ENCODE measurements at places on chromosomes 3 and 15. TPM values are rescaled to one million over a fixed set of nuclear protein-coding genes. Genes with fewer than 3 reads are reported as not detected.

AADACL2 gene
- total RNA-seq: not detected

DNA sequence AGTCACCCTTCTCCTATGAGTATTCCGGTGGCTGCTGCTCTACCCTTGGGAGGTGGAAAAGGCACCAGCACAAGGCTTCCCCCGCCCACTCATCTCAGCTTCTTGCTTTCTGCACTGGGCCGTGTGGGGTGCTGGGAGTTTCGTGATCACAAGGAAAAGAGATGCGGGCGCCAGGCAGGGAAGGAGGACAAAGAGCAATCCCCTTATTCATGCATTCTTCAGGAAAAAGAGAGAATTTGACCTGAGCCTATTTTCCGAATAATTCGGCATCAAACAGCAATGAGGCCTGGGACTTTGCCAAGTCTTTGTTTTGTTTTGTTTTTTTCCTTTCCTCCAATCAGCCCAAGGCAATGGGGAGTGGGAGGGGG is 102.2 kb upstream of the LPP start:
- H3K4me1 ChIP-seq: peaks cover 15% of the 10 kb centered on the region
- H3K36me3 ChIP-seq: no peaks in the 10 kb centered on the region
- H3K27me3 ChIP-seq: no peaks in the 10 kb centered on the region

- no peak for DNase-seq
- H3K27ac ChIP-seq: no peak overlapping the region
- no peaks in the 10 kb centered on the region for H3K4me1 ChIP-seq
- no peak overlapping the region for H3K4me3 ChIP-seq
Measured at GRCh38 chr3:194990454-194991337, 280.3 kb downstream of the XXYLT1 start.

DNA sequence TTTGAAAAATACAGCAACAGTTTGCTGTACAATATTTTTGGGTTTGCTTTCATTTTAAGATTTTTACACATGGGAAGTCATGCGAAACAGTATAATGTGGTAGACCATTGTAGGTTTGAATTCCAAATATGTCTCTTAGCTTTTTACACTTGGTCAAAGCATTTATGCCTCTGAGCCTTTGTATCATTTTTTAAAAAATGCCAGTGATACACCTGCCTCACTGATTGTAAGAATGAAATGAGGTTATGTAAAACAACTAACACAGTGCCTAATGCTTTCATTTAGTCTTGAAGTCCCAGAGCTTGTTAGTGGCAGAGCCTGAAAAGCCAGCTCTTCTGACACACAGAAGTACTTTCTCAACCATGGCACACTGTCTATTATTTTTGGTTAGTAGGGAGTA is 202.0 kb downstream of the UBE2E2 start:
- no peak overlapping the region for H3K4me3 ChIP-seq
- H3K36me3 ChIP-seq: no peaks in the 10 kb centered on the region
- no peak for DNase-seq
- no peak overlapping the region for H3K27ac ChIP-seq
- no peaks in the 10 kb centered on the region for H3K27me3 ChIP-seq
- no peaks in the 10 kb centered on the region for H3K4me1 ChIP-seq

GRCh38 chr15:43218908-43219706 is 1.7 kb downstream of the EPB42 start:
- DNase-seq: no peak
- no peaks in the 10 kb centered on the region for H3K4me1 ChIP-seq
- H3K27me3 ChIP-seq: no peaks in the 10 kb centered on the region
- H3K36me3 ChIP-seq: no peaks in the 10 kb centered on the region
- H3K27ac ChIP-seq: no peak overlapping the region
- no peak overlapping the region for H3K4me3 ChIP-seq

DNA sequence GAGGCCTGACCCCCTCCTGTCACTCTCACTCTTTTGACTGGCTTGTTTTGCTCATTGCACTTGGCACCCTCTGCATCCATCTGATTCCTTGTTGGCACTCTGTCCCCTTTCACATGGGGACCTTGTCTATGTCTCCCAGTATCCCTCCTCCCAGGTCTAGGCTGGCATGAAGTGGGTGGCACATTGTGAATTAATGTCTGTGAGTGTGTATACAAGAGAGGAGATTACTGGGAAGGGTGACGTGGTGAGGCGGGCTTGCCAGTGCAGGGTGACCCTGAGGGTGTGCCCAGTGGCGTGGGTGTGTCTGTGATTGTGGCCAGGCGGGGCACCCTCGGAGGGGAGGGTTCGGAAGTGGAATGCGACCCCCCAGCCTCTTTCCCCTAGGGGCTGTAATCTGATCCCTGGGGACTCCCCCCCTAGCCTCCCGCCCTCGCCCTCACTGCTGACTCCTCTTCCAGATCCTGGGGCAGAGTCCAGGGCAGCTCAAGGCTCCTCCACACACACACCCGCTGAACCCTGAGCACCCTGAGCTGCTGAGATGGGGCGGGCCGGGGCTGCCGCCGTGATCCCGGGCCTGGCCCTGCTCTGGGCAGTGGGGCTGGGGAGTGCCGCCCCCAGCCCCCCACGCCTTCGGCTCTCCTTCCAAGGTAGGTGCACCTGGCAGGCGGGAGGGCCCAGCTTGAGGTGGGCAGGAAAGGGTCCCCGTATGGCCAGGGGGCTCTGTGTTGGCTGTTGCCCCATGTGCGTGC is at the start of gene SEMA3B:
TSS of gene SEMA3B (plus strand) at position 445 of the 749 bp plus-strand sequence. CDS start at position 539, 94 bp downstream.
- H3K4me1 ChIP-seq: peaks cover 7% of the 10 kb centered on the region
- H3K4me3 ChIP-seq: no peak within 1 kb of the TSS
- no peak for DNase-seq
- peaks cover 9% of the 10 kb centered on the region for H3K27me3 ChIP-seq

GRCh38 chr15:33639978-33640377 is 328.3 kb upstream of the CHRM5 start:
- H3K36me3 ChIP-seq: no peaks in the 10 kb centered on the region
- H3K4me1 ChIP-seq: no peaks in the 10 kb centered on the region
- H3K4me3 ChIP-seq: no peak overlapping the region
- DNase-seq: no peak

DNA sequence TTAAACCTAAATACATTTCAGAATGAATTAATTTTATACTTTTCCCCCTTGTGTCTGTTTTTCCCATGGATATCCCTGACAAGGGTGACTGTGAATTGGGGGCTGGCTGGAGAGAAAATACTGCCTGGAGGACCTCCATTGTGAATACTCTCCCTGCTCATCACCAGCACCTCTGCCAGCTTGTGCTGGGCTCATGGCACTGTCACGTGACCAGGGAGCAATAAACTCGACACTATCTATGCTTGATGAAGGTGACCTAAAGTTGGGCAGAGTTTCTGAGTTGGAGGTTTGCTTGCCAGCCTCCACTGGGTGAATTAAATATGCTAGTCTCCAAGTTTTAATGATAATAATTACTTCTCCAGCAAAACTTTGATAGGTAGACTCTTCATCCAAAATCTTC is 189.5 kb downstream of the SPATA16 start:
- H3K4me3 ChIP-seq: no peak overlapping the region
- DNase-seq: no peak
- no peaks in the 10 kb centered on the region for H3K27me3 ChIP-seq
- H3K4me1 ChIP-seq: no peaks in the 10 kb centered on the region
- H3K36me3 ChIP-seq: no peaks in the 10 kb centered on the region

DNA sequence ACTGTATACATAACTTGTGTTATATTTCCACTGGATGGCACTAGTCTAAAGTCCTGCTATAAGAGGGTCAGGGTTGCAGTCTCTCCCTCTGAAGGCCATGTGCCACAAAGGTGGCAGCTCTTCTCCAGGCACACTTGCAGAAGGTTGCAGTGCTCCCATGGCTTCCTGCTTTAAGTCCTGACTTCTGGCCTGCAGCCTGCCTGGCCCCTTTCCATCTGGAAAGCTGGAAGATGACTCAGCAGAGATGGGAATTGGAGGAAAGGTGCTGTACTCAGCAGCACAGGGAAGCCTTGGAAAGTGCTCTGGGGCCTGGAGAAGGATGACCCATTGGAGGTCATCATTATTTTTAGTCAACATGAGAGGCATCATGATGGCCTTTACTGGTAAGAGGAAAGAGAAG is 40.9 kb upstream of the MRPL3 start:
- H3K4me1 ChIP-seq: no peaks in the 10 kb centered on the region
- H3K27me3 ChIP-seq: no peaks in the 10 kb centered on the region
- no peak for DNase-seq
- H3K27ac ChIP-seq: no peak overlapping the region

- no peaks in the 10 kb centered on the region for H3K27me3 ChIP-seq
- H3K27ac ChIP-seq: no peak overlapping the region
- H3K4me1 ChIP-seq: peaks cover 16% of the 10 kb centered on the region
- H3K4me3 ChIP-seq: peak overlapping the region; percentile 17
- DNase-seq: no peak
- no peaks in the 10 kb centered on the region for H3K36me3 ChIP-seq
Measured at GRCh38 chr3:62445275-62445674, 71.9 kb upstream of the FEZF2 start.

GRCh38 chr15:67901922-67902321 is 62.1 kb upstream of the RNU6-1 start:
- H3K4me3 ChIP-seq: no peak overlapping the region
- H3K4me1 ChIP-seq: no peaks in the 10 kb centered on the region
- no peak overlapping the region for H3K27ac ChIP-seq
- DNase-seq: no peak

- no peaks in the 10 kb centered on the region for H3K27me3 ChIP-seq
- no peaks in the 10 kb centered on the region for H3K4me1 ChIP-seq
- H3K4me3 ChIP-seq: no peak overlapping the region
Measured at GRCh38 chr3:632571-633170, 436.1 kb downstream of the CHL1 start.

DNA sequence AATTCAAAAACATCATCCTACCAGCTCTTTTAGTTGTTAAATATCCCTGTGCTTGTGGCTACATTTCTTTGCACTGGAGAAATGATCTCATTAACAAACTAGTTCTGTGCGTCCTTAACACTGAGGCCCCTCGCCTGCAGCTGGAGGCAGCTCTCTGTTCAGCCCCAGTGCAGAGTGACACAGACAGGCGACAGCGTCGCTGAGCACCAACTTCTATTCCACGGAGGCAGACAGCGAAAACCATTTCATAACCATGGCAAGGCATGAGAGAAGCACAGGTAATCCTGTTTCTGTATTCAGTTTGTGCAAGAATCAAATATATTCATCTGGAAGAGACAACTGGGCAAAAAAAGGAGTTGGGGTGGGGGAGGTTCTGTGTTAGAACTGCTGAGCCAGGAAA is 530.7 kb downstream of the ZIC1 start:
- H3K27ac ChIP-seq: no peak overlapping the region
- no peaks in the 10 kb centered on the region for H3K4me1 ChIP-seq
- no peaks in the 10 kb centered on the region for H3K36me3 ChIP-seq
- H3K27me3 ChIP-seq: no peaks in the 10 kb centered on the region
- no peak for DNase-seq

UMPS gene
- total RNA-seq: 65.2 TPM

P3H2 gene
- total RNA-seq: not detected

DNA sequence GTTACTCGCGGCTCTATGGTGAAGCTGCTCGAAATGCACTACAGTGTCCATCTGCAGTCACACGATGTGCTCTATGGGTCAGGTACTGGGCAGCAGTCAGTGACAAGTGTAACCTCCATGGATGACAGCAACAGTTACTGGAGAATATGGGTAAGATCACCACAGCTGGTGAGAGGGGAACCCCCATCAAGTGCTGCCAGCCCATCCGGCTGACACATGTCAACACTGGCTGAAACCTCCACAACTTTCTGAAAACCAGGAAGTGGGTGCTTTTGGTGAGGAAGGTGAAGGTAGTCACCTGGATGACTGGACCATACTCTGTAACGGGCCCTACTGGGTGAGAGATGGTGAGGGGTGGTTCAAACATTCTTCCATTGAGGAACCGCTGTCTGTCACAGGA is 87.4 kb upstream of the C15orf39 start:
- DNase-seq: no peak
- H3K27ac ChIP-seq: no peak overlapping the region
- no peaks in the 10 kb centered on the region for H3K27me3 ChIP-seq
- H3K36me3 ChIP-seq: no peaks in the 10 kb centered on the region
- H3K4me3 ChIP-seq: no peak overlapping the region

SLC12A6 gene
- total RNA-seq: 19.2 TPM

ADAM10 gene
- total RNA-seq: 81.6 TPM

SLITRK3 gene
- not detected for total RNA-seq

DNA sequence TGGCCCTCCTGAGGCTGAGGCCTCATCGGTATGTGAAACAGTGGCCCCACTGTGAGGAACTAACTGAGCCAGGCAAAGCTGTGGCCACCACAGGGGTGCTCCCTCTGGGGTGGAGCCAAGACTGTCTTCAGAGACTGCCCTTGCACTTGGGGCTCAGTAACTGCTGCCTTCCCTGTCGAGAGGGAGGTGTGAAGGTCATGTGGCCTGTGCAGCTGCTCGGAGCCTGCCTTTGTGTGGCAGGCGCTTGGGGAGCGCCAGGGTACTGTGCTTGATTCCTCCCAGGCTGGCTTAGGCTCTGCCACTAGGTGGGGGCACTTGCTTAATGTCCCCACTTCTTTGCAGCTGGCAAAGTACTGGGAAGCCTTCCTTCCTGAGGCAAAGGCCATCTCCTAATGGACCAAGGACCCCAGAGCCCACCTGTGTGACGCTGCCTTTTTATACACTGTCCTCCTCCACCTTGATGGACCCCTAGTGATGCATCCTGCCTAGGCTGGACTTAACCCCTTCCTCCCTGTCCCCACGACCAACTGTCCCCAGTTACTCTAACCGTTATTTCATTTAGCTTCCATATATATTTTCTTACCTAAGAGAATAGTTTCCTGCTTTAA is 14.2 kb upstream of the SNX22 start:
- peaks cover 41% of the 10 kb centered on the region for H3K36me3 ChIP-seq
- no peaks in the 10 kb centered on the region for H3K4me1 ChIP-seq
- no peak overlapping the region for H3K4me3 ChIP-seq
- H3K27ac ChIP-seq: no peak overlapping the region

DNA sequence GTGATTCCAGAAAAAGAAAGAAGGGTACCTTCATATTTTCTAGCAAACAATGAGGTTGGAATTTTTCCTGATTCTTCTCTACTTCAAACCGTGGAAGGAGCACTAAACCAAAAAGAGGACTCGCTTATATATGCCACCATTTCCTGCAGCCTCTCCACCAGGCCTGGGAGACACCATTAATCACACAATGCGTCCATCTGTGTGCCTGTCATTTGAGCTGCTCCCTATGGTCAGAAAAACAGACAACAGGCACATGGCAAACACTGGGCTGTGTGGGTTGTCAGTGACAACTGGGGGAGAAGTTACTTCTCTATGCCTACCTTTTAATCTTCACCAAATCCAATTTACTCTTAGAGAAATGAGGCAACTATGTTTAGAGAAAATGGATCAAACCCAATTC is 71.9 kb downstream of the NR2F2 start:
- no peaks in the 10 kb centered on the region for H3K27me3 ChIP-seq
- no peak overlapping the region for H3K4me3 ChIP-seq
- H3K4me1 ChIP-seq: no peaks in the 10 kb centered on the region
- no peak overlapping the region for H3K27ac ChIP-seq
- H3K36me3 ChIP-seq: no peaks in the 10 kb centered on the region
- DNase-seq: no peak

- no peaks in the 10 kb centered on the region for H3K36me3 ChIP-seq
- no peak for DNase-seq
- H3K4me3 ChIP-seq: no peak overlapping the region
- no peak overlapping the region for H3K27ac ChIP-seq
- H3K4me1 ChIP-seq: no peaks in the 10 kb centered on the region
Measured at GRCh38 chr15:66862111-66862939, 160.3 kb downstream of the SMAD6 start.

FEZF2 gene
- not detected for total RNA-seq

Measured in CD8-positive, alpha-beta memory T cell (primary cell).